ENCODE measurements at places on chromosomes 12 and 14.

GRCh38 chr12:130828895-130829294, 10.2 kb downstream of the STX2 start:
- no peak for DNase-seq

DNA sequence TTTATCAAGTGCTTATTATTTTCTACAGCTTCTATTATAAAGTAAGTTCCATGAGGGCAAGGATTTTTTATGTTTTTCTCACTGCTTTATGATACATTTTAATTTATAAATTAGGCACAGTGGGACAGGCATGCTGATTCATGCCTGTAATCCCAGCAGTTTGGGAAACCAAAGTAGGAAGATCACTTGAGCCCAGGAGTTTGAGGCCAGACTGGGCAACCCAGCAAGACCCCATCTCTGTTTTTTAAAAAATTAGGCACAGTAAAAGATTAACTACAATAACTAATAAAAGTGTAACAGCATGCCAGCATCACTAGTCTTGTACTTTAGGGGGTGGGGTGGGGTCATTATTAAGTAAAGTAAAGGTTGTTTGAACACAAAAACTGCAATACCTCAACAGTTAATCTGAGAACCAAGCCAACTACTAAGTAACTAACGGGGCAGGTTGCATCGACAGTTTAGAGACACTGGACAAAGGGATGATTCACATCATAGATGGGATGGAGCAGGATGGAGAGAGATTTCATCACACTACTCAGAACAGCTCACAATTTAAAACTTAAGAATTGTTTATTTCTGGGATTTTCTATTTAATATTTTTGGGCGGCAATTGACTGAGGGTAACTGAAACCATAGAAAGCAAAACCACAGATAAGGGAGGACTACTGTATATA, 119.5 kb downstream of the PLEKHA5 start:
- no peak for DNase-seq

GRCh38 chr12:82862069-82862841, 175.5 kb downstream of the TMTC2 start:
- DNase-seq = no peak

- peak; percentile 46 for DNase-seq
These were observed 604 bp downstream of the EEA1 start for GRCh38 chr12:92928421-92928961.

GRCh38 chr12:19382111-19382526, 57.2 kb upstream of the AEBP2 start:
- peak; percentile 20 for DNase-seq

GRCh38 chr14:93987376-93987775, 9.7 kb upstream of the CCDC197 start:
- no peak for DNase-seq

- no peak for DNase-seq
These were observed 30.5 kb downstream of the BCL11B start for GRCh38 chr14:99241325-99242010.

- DNase-seq = no peak
These were observed 851.8 kb downstream of the TMTC2 start for GRCh38 chr12:83538361-83538965.

- peak; percentile 41 for DNase-seq
These were observed 53.5 kb upstream of the BEGAIN start for GRCh38 chr14:100640471-100641273.

GRCh38 chr12:54019924-54020590, 8.2 kb upstream of the HOXC6 start:
- DNase-seq = no peak

DNA sequence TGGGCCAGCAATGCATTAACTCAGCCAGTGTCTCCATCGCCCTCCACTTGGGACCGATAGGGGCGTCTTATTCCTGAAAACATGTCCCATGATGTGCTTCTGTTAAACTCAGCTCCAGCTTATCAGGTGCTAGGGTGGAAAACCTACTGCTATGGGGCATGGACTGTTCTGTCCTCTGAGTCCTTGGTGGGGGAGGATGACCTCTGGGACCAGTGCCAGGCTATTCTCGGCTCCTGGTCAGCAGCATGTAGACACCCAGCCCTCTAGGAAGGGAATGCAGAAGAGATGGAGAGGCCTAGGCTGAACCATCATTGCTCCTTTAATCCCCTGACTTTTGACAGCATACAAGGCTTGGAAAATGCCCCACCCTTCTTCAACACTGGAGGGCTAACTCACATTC, 486.2 kb downstream of the MED13L start:
- DNase-seq = no peak

GRCh38 chr12:50640321-50640939, 123.5 kb upstream of the ATF1 start:
- DNase-seq = no peak

- DNase-seq = no peak
These were observed 333.3 kb downstream of the SLC16A7 start for GRCh38 chr12:59929110-59929509.

DNA sequence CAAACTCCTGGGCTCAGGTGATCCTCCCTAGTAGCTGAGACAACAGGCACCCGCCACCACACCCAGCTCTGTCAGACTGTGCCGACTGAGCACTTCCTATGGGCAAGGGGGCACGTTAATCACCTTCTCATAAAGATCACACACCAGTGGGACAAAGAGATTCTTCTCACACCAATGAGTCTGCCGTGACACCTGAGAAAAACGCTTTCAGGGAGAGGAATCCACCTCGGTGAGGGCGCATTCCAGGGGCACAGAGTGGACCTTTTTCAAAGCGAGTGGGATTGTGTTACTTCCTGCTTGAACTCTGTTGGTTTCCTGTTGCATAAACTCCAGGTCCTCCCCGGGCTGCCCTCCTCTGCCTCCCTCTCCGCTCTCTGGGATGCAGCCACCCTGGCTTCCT, 17.5 kb upstream of the SCARB1 start:
- DNase-seq = no peak

GRCh38 chr12:18837505-18837904, 99.6 kb downstream of the CAPZA3 start:
- no peak for DNase-seq

GRCh38 chr12:100566887-100567637, 6.4 kb upstream of the GAS2L3 start:
- peak; percentile 61 for DNase-seq

- DNase-seq = no peak
These were observed 45.0 kb upstream of the STAB2 start for GRCh38 chr12:103542078-103542477.

- DNase-seq = no peak
These were observed 324.2 kb downstream of the ALG10 start for GRCh38 chr12:34346372-34347034.

- peak; percentile 57 for DNase-seq
These were observed at the start of gene CARMIL3 for GRCh38 chr14:24051789-24052655. Gene CARMIL3 (plus strand): TSS chr14:24052009. CDS start chr14:24052154, 145 bp downstream.

DNA sequence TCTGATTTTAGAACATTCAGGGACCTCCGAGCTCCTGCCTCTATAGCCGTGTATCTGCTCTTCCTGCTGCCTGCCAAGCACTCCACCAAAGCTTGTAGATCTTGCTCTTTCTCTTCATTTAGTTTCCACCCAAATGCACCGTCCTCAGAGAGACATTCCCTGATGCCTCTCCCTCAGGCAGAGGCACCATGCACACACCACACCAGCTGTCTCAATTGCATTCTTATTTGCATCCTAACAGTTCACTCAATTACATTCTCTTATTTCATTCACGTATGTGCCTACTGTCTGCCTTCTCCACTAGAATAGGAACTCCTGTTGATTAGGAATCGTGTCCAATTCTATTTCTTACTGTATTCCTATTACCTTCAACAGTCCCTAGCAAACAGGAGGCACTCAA, 845.4 kb upstream of the TMEM132C start:
- DNase-seq = no peak

DNA sequence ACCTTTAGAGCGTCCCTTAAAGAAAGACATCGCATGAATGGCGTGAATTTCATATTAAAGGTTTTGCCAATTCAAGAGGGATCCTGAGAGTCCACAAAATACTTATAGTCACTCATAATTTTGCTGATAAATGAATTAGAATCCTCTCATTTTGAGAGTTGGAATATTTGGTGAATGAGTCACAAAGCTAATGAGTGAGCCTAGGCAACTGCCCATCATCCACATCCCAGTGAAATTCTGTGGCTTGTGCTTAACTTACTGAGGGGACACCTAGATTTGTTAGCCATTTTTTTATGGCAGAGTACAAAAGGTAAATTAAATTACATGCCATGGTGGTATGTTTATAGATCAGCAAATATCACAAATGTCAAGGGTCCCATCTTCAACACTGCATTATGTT, 12.7 kb upstream of the NOXRED1 start:
- no peak for DNase-seq

DNA sequence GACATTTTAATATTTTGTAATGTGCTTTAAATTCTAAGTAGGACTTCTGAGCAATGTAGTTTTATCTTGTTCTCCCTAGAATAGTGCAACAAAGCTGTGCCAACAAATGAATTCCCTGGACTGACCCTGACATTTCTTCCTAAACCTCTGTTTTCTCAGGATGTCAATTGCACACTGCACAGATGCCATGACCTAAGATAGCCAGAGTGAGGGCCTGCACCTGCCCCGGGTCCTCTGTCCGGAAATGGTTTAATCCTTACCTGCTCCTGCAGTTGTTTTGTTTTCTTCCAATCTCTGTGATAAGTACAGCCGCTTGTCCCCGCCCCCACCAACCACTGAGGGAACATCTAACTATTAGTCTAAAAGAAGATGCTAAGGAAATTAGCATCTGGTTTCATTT, 831.5 kb downstream of the GALC start:
- no peak for DNase-seq

DNA sequence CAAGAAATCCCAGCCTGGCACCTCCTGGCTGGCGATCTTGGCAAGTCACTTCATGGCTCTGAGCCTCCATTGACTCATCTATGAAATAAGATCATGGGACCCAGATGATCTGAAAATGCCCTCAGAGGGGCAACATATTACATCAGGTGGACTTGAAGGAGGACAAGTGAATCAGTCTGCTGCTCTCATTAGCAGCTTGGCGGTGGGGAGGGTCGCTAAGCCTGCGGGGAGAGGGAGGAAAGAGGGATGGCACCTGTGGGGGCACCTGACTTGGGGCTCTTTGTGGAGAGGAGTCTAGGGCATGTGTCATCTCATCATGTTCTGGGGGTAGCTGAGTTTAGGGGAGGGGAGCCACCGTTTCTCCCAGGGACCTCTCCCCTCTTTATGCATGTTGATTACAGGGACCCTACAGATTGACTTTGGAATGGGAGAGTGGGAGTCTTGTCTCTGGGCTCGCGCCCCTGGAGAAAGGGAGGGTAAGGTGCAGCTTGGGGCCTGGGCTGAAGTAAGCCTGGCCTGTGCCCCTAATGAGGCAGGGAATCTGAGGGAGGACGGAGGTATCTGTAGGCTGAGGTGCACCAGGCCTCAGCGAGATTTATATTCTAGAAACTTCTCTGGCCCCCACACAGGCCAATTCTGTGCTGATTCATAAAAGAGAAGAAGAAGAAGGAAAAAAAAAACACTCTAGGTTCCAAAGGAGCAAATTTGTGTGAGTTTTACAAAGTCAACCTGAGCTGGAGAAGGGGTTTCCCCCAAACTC, 29.3 kb upstream of the BATF start:
- DNase-seq = no peak

DNA sequence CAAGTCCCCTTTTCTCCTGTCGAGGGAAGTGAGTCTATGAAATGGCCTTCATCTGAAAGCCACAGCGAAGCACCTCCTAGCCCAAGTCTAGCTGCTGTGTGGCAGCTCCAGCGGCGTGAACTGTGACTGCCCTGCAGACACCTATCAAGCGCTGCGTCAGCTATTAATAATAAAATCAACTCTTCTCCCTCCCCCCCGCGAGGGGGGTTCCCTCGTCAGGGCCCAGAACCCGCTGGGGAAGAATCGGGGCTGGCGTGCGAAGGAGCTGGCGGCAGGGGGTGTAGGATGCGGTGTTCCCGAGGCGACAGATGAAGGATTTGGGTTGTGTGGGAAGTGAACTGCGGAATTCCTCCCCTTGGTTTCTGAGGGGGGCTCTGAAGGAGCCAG, 662 bp upstream of the ATP2A2 start:
- DNase-seq = peak; percentile 51

DNA sequence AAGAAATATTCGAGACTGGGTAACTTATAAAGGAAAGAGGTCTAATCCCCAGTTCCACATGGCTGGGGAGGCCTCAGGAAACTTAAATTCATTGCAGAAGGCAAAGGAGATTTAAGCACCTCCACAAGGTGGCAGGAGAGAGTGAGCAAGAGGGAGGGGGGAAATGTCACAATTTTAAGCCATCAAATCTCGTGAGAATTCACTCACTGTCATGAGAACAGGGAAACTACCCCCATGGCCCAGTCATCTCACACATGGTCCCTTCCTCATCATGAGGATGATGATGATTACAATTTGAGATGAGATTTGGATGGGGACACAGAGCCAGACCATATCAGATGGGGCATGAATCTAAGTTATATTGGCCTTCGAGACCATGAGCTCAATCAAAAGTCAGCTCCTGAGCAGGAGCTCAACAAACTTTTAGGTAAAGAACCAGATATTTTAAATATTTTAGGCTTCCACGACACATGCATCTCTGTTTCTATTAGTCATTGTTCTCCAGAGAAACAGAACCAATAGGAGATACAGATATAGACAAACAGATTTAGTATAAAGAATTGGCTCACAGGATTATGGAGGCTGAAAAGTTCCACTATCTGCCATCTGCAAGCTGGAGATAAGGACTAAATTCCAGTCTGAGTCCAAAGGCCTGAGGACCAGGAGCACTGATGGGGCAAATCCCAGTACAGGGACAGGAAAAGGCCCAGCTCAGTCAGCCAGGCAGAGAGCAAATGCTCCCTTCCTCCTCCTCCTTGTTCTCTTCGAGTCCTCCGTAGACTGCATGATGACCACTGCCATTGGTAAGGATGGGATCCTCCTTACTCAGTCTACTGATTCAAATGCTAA, 24.9 kb downstream of the DGLUCY start:
- peak; percentile 6 for DNase-seq

All from stimulated activated naive B cell treated with anti-CD40 and anti-IgM and Interleukin-4, amounts not matched to agents 10 μg/mL and 1 μg/mL and 100 μg/mL, for 72 hours (primary cell).